ENCODE measurements at places on chromosomes 5 and 9.

DNA sequence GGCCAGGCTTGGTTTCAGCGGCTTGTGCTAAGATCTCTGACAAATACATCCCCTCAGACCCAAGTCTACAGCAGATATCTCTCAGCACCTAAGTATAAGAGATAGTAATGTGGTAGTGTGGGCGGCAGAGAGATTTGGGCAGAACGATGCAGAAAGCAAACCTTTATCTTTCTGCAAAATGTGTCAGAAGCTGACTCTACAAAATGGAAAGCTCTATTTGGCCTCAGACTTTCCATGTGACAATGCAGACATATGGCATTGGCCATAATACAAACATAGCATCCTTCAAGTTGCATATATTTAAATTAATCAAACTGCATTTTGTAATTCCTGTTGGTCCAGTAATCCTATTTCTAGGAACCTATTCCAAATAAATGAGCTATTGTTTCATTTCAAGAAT, 102.5 kb upstream of the RAI14 start:
- DNase-seq, result no peak

DNA sequence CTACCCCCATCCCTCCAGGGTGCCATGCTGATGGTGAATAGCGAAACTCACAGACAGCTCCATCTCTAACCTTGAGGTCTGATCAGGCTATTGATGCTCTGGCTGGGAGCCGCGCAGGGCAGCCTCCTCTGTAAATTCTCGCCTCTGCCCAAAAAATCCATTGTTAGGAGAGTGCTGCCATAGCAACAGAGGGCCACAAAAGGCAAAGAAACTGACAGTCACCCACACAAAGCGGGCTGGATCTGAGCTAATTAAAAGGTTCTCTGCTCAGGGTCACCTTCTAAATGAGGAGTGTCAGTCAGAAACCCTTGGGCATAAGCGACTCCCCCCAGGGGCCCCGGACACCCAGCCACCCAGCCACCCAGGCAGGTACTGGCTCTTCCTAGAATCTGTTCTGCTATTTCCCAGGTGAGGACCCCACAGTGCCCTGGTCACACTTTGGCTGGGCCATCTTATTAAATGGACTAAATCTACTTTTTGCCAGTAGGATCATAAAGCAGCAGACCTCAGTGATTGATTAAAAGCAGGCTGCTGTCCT, 126.7 kb downstream of the MED10 start:
- no peak for DNase-seq

GRCh38 chr9:6959270-6960000, 201.7 kb downstream of the KDM4C start:
- no peak for DNase-seq

DNA sequence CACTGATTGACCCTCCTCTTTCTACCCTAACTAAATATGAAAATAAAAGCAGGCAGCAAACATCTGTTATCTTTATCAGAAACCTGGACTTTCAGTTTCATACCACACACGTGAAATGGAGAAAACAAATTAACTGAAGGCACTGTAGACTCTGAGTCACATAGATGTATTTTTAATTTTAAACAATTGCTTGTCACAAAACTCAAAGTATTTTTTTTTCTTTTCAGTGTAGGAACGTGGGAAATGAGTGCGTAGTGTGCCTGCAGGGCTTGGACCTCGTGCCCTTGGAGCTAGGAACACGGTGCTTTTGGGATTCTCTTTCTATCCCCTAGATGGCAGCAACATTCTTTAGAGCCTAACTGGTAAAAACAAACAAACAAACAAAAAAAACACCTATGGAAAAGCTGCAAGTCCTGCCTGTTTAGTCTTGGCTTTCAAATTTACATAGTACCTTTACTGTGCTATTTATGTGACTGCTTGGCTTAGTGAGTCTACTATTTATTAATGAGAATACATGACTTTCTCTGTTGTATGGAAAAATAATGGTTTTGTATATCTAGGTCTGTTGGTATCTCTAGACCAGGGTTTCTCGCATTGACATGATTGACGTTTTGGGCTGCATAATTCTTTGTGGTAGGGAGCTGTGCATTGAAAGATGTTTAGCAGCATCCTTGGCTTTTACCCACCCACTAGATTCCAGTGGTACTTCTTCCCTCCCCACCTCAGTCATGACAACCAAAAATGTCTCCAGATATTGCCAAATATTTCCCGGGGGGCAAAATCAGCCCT, 16.8 kb upstream of the ACTBL2 start:
- peak; percentile 2 for DNase-seq

GRCh38 chr5:134099939-134100282, 14.6 kb upstream of the TCF7 start:
- DNase-seq, result no peak

DNA sequence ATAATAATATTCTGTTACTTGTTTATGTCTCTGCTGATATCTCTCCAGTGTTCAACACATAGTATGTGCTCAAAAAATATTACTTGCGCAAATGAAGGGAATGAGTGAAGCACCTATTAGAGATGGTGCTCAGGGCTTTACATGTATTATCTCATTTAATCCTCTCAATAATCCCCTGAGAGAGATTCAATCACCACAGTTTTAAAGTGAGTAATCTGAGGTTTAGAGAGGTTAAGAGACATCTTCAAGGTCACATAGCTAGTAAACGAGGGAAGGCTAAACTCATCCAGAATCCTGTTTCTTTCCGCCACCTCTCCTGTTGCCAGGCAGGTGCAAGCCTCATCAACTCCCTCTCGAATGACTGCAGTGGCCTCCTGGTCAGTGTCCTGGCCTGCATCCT, 82.0 kb downstream of the UGCG start:
- DNase-seq, result no peak
